ENCODE measurements at places on chromosomes 1 and 21.

DNA sequence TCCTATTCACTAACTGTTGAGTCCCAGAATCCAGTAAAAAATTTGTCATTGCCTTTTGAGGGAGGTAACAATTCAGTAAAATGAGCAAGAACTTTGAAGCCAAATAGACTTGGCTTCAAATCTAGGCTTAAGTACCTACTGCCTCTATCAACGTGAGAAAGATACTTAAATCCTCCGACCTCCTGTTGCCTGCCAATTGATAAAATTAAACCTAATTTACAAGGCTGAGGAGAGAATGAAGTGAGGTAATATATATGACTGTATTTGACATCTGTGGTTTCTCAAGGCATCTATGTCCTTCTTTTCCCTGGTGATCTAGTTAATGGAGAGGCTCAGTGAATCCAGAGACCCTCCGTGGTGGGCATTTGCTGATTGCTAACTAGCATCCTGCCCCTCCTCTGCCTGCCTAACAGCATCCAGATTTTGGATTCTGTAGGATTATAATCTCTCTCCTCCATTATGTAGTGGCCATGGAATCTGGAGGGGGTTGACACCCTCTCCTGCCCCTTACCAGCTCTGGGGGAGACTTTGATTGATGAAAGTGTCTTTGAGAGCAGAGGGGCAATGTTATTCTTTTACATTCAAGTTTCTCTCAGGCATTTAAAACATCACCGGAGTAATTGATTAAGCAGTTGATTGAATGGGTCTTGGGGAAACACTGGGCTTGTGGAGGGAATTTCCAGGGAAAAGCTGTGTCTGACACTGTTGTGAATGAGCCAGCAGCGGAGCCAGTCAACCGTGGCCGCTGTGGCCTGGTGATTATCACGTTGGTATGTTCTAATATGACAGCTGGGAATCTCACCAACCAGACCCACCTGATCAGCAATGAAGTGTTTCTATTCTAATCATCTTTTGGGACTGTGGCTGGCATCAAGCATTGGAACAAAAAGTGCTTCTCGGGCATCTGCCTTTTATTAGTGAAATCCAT lies 140.7 kb upstream of the FAM78B start:
- no peak for DNase-seq

DNA sequence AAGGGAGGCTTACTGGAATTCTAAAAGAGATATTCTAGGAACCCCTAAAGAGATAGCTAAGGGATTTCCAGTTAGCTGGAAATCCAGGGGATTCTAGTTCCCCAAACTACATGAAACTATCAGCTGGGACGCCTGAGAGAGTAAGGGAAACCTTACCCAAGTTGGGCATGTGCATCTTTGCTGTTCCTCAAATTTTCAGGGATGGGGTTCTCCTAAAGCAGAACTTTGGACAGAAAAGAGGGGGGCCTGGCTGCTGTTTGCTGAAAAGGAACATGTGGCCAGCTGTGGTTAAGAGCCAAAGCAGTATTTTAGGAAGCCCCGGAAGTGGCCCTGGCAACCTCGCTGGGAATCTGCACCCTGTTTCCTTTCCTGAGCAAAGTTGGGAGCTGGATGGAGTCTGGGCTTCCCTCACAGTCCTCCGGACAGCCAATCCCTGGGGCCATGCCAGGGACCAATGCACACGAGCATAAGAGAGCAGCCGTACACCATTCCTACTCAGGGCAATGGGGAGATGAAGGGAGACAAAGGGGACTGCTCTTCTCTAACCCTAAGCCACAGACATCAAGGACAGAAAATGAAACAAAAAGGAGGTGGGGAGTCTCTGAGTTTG lies 154.3 kb downstream of the PLXNA2 start:
- no peak for DNase-seq

DNA sequence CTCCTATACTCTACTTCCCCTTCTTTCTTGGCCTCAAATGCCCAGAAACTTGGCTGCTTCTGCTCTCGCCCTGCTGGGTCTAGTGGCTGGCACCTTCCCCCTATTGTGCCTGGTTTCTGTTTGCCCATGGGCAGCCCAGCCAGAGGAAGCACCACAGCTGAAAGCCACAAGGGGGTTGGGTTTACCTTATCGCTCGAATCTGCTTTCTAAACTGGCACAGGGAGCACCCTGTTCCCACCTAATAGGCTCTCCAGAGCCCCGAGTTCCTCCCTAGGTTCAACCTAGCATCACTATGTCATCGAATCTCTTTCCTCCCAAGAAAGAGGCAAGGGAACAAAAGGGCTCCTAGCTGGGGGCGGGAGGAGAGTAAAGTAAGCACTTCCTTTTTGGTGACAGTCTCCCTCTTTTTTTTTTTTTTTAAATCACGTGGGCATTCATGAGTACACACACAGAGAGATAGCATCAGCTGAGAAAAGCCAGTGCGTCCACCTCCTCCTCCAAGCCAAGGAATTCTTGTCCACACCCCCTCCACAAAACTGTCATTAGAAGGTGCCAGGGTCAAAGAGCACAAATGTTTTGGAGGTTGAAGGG lies 72.8 kb downstream of the PLEKHA6 start:
- no peak for DNase-seq

DNA sequence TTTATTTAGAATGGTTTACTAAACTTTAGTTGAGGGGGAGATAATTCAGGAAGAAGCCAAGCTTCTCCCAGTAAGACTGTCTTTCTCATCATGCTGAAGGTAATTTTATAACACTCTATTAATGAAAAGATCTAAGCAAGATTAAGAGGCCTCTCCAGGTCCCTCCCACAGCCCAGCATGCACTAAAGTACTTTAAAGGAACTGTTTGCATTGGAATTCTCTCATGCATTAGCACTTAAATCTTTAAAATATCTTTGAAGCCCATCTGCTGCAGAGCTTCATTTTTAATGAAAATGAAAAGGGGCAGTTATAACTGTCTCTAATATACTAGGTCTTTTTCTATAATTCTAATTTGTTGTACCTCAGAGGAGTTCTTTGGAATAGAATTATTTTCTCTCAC lies 1379.1 kb upstream of the ADGRL4 start:
- no peak for DNase-seq

GRCh38 chr1:15154480-15155036 lies 1.0 kb downstream of the TMEM51 start:
- no peak for DNase-seq

DNA sequence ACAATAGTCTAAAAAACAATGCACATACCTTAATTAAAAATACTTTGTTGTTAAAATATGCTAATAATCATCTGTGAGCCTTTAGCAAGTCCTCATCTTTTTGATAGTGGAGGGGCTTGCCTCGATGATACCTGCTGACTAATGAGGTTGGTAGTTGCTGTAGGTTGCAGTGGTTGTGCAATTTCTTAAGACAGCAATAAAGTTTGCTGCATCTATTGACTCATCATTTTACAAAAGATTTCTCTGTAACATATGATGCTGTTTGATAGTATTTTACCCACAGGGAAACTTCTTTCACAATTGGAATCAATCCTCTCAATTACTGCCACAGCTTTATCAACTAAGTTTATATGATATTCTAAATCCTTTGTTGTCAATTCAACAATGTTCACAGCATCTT lies 7.6 kb downstream of the C1orf87 start:
- DNase-seq, result no peak

- no peak for DNase-seq
Measured at GRCh38 chr1:55287723-55288122, 72.6 kb upstream of the USP24 start.

DNA sequence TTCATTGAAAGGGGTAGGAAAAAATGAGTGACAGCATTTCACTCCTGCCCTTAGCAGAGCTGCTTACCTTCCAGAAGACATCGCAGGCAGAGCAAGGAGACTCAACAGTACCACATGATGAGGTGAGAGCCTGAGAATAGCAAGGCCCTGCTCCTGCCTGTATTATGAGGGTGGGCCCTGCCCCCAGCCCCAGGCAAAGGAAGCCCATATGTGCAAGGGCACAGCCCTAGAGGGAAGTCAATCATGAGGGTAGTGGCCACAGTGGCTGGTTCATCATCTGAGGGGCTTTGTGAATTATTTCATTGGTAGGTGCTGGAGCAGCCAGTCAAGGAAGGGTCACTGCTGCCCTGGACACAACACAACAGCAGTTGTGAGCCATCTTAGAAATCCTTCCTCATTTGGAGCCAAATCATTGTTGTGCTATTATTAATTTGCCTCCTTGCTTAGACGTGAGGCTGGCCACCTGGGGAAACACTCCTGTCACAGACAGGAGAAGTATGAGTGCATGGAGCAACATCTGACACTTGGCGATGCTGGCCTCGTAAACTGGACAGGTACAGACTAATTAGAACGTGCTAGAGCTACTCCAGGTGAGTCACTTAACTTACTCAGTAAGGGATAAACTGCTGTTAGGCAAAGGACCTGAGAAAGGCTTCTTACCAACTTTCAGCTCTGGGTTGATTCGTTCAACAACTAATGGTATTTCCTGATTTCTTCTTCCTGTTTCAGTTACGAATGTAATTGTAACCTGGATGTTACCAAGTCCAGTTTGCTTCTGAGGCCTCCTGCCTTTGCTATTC lies 22.7 kb upstream of the ACBD6 start:
- DNase-seq, result no peak

GRCh38 chr1:108560874-108561459 lies 1.1 kb downstream of the EEIG2 start:
- peak; percentile 29 for DNase-seq

DNA sequence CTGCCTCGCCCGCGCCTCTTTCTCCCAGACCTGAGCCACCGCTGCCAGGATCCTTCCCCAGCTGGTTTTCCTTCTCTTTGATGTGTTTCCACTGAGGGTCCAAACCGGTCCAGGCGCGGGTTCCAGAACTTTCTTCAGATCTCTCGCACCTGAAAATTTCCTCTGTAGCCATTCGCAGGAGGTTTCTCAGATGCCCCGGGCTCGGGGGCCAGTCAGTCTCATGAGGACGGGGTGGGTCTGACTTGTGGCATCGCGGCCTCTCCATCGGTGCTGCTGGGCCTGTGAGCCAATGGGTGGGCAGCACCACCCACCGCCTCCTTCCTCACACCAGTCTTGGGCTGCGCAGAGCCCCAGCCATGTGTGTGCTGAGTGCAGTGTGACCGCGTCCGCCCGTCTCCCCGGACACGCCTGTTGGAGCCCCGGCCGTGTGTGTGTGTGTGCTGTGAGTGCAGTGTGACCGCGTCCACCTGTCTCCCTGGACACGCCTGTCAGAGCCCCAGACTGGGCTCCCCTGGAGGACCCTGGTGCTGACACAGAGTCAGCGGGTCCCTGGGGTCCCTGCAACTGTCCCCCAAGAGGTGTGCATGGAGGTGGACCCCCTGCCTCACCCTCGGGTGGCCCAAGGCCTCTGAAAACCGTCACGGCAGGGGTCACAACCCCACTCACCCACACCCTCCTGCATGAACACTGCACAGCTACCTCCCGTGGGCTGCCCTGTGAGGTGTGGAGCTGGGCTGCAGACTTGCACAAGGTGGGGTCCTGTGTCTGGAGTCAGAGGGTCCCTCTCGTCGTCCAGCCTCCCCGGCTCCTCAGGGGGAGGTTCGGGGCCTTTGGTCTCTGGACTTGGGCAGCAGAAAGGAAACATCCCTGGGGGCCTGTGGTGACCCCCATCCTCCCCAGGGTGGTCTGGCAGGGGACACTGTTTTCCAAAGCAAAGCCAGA lies 20.2 kb downstream of the COL18A1 start:
- no peak for DNase-seq

GRCh38 chr1:67748630-67749029 lies 63.6 kb downstream of the GADD45A start:
- DNase-seq, result no peak

DNA sequence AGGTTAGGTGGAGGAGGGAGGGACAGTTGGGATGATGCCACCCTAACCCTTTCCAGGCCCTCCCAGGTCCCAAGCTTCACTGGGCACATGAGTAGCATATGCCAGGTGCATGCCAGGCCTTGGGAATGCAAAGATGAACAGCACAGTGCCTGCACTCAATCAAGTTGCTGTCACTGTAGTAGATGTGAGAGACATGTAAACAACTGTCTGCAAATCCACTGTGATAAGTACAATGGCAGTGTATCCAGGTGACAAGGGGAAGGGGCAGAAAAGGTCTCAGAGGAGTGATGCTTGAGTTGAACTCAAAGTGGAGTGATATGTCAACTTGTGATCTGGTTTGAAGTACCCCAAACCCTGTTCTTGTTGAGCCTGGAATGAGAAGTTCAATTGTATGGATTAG lies 49.5 kb upstream of the LRRN2 start:
- no peak for DNase-seq

GRCh38 chr1:5992026-5992813 lies at the start of gene NPHP4:
Gene NPHP4 (minus strand): TSS chr1:5992425. CDS start chr1:5986289, 6,136 bp downstream.
- DNase-seq, result peak; percentile 99

GRCh38 chr1:235725434-235725833 lies 75.8 kb upstream of the GNG4 start:
- no peak for DNase-seq

GRCh38 chr1:152623203-152623844 lies 421 bp upstream of the LCE3A start:
- DNase-seq, result no peak

- DNase-seq, result no peak
Measured at GRCh38 chr1:51728611-51729155, 111.8 kb downstream of the OSBPL9 start.

DNA sequence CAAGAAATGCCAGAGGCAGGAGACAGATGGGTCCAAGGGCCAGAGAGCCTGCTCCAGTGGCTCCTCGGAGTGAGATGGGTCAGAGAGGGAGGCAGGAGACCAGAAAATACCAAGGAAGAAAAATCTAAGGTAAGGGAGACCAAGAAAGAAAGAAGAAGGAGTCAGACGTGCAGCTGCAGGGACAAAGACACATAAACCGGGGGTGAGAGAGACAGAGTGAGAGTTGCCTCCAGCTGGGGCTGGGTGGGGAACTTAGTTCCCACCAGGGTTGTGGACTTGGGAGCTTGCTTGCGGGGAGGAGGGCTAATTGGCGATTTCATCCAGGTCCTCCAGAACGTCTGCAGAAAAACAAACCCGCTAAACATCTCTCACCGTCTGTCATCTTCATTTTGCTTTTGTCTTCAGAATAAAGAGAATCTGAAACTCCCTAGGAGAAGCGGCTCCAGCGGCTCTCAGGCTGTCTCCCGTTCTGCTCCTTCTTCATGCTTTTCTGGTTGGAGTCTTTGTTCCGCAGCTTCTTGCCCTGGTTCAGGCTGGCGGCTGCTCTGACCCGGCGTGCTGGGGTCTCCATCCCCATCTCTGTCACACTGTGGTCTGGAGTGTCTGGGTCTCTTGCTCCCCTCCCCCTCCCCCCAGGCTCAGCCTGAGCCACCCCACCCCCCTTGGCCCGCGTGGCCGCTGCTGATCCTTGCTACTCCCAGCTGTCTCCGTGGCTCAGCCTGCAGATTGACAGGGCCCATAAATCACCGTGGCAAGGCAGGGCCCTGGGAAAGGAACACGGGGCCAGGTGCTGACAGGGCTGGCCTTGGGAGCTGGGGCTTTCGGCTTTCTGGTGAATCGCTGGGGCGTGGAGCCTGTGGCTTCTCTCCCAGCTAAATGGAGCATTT lies 66.6 kb downstream of the UBIAD1 start:
- DNase-seq, result peak; percentile 54

- no peak for DNase-seq
Measured at GRCh38 chr1:56472860-56473259, 106.5 kb downstream of the PLPP3 start.
